ENCODE measurements at places on chromosomes 13 and 19. TPM values are rescaled to one million over a fixed set of nuclear protein-coding genes. Genes with fewer than 3 reads are reported as not detected.

Gene NTN5
- total RNA-seq: 3.1 TPM

Gene KIR3DL2
- not detected for total RNA-seq

Gene MATK
- total RNA-seq: not detected

Gene ARHGAP45
- 30.4 TPM for total RNA-seq

Gene PLVAP
- 0.47 TPM for total RNA-seq

Gene GRIK5
- 1.7 TPM for total RNA-seq

Gene PCCA
- total RNA-seq: 23.0 TPM

Gene AKT2
- total RNA-seq: 141 TPM

Gene EPSTI1
- 0.69 TPM for total RNA-seq

Gene SLITRK6
- total RNA-seq: not detected

Gene ICAM1
- 5.0 TPM for total RNA-seq

Gene CERS1
- total RNA-seq: 0.96 TPM

Gene FCER2
- 0.20 TPM for total RNA-seq

Gene CFAP97D2
- not detected for total RNA-seq

Gene TTC9B
- total RNA-seq: 1.7 TPM
